Activated T-cell treated with anti-CD3 and anti-CD28 coated beads, Interleukin-2, amount 50 U/mL, for 24 hours (primary cell): ENCODE measurements at places on chromosomes 12 and 14.

DNA sequence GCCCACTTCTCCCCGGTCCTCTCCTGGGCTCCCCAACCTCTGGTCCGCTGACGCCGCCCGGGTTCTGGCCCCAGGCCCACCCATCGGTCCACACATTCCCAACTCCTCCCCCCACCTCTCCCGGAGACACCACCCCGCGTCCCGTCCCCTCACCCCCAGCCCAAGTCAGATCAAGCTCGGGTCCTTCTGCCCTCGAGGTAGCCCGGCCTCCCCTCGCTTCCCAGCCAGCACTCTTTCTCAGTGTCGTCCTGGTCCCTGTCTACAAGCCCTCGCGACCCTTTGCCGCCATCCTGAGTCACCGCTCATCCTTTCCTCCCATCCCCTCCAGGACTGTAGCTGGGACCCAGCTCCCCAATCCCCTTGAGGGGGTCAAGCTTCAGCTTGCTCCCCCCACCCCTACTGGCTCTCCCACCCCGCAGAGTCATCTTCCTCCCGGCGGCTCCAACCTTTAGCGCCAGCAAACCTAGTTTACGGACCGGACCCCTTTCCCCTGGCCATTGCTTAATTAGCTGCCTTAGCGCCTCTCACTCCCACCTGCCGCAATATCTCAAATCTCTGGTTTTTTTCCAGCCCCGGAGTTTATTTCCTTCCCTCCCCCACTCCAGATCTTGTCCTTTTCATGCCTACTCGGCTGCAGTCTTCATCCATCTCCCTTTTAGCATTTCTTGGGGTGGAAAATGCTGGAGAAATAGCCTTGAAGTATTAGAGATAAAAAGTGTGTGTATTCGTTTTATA is 1.1 kb downstream of the PPP4R4 start:
- DNase-seq, result peak; percentile 47

DNA sequence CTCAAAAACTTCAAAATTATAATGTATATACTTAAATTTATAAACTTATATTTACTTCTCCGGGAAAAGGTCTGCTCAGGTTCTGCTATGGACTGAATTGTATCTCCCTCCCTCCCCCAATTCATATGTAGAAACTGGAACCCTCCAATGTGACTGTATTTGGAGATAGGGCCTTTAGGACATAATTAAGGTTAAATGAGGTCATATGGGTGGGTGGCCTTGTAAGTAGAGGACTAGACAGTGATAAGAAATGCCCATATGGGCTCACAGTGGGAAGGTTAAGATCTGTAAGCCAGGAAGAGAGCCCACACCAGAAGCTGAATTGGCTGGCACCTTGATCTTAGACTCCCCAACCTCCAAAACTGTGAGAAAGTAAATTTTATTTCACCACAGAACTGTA is 84.5 kb downstream of the TAOK3 start:
- DNase-seq, result no peak

DNA sequence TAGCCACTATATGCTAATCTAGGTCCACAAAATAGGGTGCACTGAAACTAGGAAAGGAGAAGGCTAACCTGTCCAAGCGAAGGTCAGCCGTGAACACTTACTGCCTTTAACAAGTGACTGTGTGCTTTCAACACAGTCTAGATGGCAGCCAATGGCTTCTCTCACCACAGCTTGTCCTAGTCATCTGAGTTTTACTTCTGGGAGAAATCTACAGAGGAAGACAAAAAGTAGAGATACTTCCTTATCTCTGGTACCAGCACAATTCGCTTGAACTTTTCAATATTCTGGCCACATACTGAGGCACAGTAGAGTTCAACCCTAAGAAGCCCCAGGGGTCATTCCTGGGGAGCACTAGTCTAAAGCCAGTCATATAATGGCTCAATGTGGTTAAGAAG is 176.9 kb downstream of the BTG1 start:
- no peak for DNase-seq

DNA sequence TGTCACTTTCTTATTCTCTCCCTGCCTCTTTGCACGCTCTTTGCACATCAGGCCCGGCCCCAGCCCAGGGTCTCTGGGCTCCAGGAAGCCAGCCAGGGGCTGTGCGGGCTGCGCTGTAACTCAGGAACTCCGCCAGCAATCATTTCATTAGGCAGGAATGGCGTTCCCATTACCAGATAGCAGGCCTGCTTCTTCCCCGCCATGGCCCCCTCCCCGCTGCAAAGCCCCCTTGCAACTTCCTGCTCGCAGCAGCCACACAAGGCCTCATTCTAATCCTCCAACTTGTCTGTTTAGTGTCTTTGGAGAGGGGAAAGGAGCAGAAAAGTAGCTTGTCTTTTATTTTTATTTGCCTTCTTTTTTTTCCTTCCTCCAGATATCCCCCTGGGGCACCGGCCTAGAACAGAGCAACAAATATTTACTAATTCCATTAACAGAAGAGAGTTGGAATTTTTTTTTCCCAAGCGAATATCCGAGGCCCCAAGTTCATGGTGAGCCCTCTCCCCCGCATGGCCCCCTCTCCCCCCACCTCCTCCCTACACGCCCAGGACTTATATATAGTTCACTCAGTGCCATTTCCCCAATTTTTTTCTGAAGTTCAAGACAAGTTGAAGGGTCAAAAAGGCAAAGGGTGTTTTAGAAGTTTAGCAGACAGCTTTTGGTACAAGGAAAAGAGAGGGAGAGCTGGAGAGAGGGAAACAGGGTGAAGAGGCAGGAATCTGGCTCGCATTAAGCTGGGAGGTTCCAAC is 329.4 kb upstream of the TBX3 start:
- DNase-seq, result no peak

GRCh38 chr12:92973614-92974013 is 44.5 kb upstream of the EEA1 start:
- DNase-seq, result no peak

- DNase-seq, result no peak
Measured at GRCh38 chr12:130100634-130101362, 61.5 kb upstream of the FZD10 start.

DNA sequence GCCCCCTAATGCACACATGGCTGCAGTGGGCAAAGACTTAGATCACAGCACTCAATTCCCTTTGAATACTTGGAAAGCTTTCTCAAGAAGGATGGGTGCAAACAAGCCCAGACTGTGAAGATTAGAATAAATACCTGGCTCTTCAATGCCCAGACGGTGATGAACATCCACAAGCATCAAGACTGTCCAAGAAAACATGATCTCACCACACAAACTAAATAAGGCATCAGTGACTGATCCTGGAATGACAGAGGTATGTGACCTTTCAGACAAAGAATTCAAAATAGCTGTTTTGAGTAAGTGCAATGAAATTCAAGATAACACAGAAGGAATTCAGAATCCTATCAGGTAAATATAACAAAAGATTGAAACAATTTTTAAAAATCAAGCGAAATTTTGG is 43.8 kb upstream of the ZDHHC17 start:
- DNase-seq, result no peak

- no peak for DNase-seq
Measured at GRCh38 chr12:16603916-16604575, 1.9 kb downstream of the LMO3 start.

GRCh38 chr14:78135450-78135891 is 34.7 kb upstream of the NRXN3 start:
- no peak for DNase-seq

DNA sequence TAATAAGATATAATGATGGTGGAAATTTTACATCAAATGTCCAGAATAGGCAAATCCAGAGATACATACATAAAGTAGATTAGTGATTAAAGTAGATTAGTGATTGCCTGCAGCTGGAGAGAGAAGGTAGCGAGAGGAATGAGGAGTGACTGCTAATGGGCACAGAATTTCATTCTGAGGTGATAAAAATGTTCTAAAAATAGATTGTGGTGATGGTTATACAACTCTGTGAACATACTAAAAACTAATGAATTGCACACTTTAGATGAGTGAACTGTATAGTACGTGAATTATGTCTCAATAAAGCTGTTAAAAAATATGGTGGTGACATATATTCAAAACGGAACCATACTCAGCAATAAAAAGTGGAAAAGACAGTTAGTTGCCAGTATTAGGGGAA is 41.7 kb downstream of the PPP2R5E start:
- DNase-seq, result no peak

DNA sequence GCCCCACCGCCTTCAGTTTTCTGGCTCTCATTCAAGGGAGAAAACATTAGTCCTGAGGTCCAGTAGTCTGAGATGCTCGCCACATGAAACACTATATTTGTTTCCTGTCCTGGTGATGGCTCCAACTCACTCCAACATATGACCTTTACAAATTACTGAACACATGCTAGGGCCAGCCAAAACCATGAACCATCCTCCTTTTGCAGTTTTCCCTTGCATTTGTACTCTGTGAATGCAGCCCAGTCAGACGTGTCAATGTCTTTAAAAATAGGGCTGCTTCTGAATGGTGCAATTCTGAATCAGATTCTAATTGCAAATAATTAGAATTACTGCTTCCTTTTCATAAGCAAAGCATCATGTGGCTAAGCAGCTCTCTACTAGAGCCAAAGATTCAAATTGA is 36.0 kb downstream of the ADAMTS20 start:
- DNase-seq, result no peak

- peak; percentile 81 for DNase-seq
Measured at GRCh38 chr12:47885012-47885501, 19.7 kb downstream of the VDR start.

GRCh38 chr14:32559048-32559447 is 229.9 kb downstream of the AKAP6 start:
- no peak for DNase-seq

- DNase-seq, result no peak
Measured at GRCh38 chr14:99359906-99360305, 87.9 kb upstream of the BCL11B start.

DNA sequence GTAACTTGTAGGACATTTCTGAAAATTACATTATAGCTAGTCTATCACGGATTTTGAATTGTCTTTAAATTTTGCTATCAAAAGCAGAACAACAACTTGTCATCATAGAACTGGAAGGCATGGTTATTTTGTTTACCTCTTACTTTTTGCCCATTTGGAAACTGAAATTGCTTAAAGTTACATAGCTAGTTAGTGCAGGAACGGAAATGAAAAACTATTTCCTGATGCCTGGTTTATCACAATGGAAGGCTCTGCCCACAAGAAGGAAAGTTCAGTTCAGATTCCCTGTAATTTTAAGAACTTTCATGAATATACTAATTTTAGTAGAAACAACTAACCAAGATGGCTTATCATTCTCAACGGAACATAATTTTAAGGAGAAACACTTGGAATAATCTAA is 427.7 kb downstream of the RAD51B start:
- DNase-seq, result no peak

DNA sequence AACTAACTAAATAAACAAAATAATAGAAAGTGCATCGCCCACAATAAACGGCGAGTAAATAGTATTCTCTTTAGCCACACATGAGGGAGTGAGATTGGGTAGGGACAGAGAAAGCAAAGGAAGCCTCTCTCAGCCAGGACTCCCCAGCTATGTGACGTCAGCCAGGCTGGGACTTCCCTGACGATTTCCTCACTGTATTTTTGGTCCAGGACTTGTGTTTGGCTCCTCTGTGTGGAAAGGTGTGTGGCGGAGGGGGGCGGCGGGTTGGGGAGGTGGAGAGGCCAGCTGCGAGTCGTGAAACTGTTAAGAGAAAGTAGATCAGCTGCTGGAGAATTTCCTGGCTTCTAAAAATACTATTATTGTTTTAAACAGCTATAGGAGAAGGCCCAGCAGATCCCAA is 1124.6 kb downstream of the AACS start:
- no peak for DNase-seq

DNA sequence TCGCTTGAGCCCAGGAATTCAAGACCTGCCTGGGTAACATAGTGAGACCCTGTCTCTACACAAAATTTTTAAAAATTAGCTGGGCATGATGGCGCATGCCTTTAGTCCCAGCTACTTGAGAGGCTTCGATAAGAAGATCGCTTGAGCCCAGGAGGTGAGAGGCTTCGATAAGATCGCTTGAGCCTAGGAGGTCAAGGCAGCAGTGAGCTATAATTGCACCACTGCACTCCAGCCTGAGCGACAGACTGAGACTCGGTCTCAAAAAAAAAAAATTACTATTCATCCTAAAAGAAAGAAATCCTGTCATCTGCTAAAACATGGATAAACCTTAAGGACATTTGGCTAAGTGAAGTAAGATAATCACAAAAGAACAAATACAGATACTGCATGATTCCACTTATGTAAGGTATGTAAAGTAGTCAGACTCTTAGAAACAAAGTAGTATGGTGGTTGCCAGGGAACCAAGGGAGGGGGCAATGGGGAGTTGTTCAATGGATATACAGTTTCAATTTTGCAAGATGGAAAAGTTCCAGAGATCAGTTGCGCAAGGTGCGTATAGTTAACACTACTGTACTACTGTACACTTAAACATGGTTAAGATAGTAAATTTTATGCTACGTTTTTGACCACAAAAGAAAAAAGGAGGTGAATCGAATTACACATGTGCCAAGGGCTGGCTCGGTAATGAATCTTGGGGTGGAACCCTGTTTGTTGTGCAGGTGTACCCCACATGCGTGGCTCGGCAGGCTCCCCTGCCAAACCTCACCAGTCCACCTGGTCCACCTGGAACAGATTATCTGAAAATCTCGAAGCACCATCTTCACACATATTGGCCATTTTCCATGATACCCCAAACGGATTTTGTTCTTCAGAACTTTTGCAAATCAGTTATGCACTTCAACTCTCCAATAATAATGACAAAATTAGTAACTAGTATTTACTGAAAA is 18.3 kb upstream of the ATP2A2 start:
- no peak for DNase-seq

DNA sequence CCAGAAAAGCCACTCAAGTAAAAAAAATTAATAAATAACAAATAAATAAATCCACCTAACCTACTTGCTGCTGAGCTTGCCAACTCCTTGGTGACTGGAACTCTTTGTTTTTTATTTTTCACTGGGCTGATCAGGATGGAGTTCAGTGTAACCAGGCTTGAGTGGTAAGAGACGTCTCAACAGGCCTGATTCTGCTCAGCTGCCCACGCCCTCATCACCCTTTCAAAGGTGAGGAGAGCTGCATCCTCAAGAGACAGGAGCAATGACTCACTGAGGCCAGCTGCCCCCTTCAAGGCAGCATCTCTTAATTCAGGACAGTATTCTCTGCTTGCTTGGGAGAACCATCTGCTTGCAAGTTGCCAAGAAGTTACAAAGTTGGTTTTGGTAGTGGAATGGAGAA is 111.9 kb upstream of the CPM start:
- DNase-seq, result no peak

- DNase-seq, result no peak
Measured at GRCh38 chr12:54700301-54700700, 52.1 kb upstream of the DCD start.

DNA sequence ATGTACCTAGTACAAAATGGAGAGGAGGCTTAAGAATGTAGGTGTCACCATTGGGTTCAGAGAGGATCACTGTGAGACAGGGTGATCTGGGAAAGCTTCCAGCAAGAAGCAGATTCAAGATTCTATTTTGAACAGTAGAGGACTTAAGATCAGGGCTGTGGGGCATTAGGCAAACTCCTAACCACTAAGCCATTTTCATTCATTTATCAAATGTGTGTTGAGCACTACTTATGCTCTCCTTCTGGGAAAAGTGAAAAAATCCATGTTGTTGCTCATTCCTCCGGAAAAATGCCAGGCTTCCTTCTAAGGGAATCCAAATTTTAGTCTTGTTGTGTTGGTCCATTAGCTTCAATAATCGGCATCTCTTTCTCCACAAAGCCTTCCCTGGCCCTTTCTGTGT is 163.4 kb downstream of the NUAK1 start:
- DNase-seq, result no peak
